ENCODE measurements at places on chromosomes 5 and 9. TPM values are rescaled to one million over a fixed set of nuclear protein-coding genes. Genes with fewer than 3 reads are reported as not detected.

GRCh38 chr5:120456006-120456405, 8.1 kb upstream of the PRR16 start:
- no peak for DNase-seq

- no peak for DNase-seq
These were observed 136.2 kb downstream of the BARX1 start for GRCh38 chr9:93818827-93819472.

DNA sequence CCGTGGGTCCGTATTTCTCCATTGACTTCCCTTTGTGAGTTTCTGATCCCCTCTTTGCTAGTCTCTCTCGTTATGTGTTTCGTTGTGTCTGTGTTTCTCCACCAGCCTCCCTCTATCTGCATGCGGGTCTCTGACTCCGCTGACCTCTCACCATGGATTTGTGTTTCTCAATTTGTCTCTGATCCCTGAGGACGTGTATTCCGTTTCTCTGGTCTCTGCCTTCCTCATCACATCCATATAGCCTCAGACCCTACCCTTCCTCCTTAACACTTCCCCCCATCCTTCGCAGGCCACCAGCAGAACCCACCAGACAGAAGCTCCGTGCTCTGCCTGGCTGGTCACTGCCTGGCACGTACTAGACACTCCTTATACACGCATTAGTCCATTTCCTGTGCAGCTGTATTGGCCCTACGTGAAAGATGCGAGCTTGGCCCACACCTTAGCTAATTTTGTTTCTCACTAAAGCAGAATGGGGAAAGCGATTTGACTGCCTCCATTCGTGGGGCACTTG, 631 bp downstream of the B4GALT7 start:
- no peak for DNase-seq

HEXB gene
- total RNA-seq = 355 TPM

- no peak for DNase-seq
These were observed 18.8 kb downstream of the GLE1 start for GRCh38 chr9:128523199-128523925.

GHR gene
- 5.2 TPM for total RNA-seq

GRCh38 chr9:98010445-98010844, 27.3 kb downstream of the ANP32B start:
- DNase-seq = no peak

DNA sequence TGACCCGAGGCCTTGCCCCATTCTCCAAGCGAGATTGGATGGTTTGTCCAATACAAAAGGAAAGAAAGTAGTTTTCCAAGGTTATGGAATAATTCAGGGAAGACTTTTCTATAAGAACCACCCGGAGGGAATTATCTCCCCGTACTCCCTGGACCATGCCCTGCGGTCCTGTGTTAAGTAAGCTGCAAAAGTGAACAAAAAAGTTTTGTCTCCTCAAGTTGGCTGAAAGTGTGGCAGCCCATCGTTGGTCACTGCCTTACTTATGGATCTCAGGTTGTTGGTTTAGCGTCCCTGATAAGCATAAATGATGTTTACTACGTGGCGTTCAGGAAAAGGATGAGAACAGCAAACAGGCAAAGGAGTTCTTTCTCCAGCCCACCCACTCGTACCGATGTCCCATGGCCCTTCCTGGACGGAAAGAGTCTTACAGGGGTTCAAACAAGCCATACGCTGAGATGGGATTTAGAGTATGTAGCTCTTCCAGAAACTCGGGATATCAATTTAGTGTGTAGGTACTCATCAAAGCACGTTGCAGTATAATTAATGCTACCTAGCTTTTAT, 413 bp upstream of the AUH start:
- DNase-seq = no peak

DNA sequence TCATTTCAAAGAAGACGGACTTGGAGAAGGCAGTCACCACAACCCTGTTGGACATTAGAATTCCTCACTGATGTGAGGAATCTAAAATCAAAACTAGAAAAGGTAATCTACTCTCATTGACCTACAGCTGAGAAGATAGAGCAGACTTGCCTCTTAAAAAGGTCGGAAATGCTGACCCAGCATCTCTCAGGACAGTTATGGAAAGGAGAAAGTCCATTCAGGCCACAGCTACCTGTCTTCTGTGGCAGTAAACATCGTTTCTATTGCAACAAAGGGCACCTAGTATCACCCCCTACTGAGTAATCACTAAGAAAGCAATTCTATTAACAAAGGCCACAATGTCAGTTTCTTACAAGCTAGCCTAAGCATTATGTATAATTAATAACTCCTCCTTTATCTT, 601.7 kb downstream of the PRELID2 start:
- no peak for DNase-seq

DNA sequence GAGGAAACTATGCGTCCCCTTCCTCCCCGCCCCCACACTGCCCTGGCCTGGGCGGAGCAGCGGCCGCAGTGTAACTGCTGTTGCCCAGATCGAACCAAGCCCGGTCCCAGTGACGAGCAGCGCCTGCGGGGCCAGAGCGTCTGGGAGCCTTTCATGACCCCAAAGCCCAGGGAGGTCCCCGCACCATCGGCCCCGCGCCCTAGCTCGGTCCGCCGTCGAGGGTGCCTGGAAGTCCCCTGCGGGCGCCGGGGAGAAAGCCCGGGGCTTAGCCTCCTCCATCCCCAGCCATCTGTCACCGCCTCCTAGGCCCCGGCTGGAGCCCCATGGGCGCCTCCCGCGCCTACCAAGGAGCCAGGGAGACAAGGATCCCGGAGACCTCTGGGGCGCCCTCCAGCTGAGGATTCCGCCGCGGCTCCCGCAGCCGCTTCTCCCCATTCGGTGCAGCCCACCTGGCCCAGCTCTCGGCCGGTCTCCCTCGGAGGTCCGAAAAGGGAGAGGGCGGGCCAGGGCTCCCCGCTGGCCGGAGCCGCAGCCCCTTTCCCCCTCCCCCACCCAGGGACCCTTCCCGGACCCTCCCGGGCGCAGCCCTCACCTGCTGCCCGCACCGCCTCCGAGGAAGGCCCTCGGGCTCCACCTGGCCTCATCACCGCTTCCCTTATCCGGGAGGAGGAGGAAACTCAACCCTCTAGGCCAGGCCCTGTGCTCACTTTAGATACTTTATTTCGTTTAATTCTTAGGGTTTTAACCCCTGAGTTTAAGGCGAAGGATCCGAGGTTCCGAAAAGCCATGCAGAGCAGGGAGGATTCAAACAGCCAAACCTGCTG, 45.6 kb downstream of the APTX start:
- no peak for DNase-seq

DNA sequence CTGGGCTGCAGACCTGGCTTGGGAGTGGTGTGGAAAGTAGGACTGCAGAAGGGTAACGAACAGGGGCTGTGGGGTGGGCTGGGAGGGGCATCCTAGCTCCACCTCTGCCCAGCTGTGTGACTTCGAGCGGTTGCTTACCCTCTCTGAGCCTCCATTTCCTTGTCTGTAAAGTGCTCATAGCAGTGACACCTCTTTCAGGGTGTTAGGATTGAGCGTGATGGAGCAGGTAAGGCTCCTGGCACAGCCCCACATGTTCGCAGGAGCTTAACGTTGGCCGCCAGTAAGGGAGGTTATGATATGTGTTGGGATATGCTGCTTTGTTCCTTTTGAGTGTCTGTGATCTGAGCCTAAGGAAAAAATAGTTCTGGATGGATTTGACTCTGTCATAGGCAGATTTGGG, 2.1 kb downstream of the NDST1 start:
- no peak for DNase-seq

UBE2QL1 gene
- not detected for total RNA-seq

GRCh38 chr5:142082182-142082781, 26.3 kb upstream of the NDFIP1 start:
- no peak for DNase-seq

DNA sequence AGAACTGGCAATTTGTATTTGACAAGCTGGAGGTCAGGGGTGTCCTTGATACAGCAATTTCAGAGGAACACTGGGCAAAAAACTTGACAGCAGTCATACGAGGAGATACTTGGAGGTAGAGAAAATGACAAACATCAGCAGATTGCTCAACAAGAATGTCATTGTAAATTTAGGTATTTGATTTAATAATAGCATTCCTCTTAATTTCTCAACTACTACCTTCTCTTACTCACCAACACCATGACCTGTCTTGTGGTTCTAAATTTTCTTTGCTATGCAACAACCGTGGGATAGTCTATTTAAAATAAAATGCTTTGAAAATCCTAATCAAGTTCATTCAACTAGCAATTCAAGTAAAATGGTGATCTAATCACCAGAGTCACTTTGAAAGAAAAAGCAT, 128.4 kb downstream of the DNAH5 start:
- DNase-seq = no peak

DNA sequence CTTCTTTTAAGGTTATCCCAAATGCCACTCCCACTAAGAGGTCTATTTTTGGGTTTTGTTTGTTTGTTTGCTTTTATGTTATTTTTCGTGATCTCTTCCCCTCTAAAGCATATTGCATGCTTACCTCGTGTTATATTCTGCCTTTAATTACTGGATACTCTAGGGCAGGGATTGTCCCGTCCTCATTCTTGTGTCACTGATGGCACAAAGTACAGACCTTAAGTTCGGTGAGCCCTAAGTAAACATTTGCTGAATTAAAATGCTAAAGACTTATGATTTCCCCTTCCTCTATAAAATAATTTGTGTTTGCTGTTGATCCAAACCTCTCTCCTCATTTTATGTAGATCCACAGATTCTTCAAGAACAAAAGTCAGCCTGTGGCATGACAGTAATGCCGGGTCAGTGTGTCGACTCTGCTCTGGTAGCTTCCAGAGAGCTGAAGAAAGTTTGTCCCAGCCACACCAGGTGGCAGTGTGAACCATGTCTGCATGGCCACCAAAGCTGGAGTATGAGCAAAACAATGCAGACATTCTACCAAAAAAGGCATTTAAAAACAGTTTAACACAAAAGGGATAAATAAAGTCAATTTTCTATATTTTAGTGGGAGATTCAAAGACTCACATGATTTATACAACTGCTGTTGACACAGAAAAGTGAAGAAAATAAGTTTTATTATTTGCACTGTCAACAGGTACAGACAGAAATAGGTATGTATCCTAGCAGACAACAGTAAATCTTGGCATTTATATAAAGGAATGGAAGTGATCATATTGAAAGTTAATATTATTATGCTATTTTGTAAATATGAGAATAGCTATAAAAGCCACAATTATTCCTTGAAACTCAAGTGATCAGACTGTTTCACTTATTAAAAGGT, 17.9 kb upstream of the POC5 start:
- DNase-seq = no peak

PIP5KL1 gene
- 11.5 TPM for total RNA-seq

DNA sequence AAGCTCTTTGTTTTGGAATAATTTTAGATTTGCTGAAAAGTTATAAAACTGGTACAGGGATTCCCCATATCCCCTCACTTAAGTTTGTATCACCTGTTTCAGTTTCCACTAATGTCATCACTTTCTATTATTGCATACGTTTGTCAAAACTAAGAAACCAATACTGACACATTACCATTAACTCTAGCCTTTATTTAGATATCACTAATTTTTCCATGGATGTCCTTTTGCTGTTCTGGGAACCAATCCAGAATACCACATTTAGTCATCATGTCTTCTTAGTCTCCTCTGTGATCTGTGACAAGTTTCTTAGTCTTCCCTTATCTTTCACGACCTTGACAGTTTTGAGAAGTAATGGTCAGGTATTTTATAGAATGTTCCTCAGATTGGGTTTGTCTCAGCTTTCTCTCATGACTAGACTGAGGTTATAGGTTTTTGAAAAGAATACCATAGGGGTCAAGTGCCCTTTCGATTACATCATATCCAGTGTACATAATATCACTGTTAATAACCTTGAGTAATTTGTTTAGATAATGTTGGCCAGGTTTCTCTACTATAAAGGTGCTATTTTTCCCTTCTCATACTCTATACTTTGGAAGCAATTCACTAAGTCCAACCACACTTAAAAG, 51.9 kb upstream of the NMUR2 start:
- DNase-seq = no peak

- no peak for DNase-seq
These were observed 93.6 kb upstream of the TNC start for GRCh38 chr9:115211413-115212124.

DNA sequence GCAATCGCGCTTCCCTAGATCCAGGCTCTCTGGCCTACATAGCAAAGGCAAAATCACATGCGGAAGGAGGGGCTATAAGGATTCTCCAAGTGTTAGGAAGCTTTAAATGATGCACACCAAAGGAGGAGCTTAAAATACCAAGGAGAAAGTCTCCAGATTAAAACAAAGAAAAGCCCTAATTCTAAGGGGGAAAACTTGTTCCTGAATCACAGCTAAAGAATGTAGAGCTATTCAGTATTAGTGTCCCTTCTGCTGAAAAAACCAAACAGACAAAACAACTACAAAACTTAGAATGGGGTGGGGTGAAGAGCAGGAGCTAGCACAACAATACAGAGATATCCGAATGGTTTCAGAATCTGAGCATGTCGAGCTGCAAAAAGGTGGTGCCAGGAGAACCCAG, 213.7 kb downstream of the DCP2 start:
- DNase-seq = no peak

DNA sequence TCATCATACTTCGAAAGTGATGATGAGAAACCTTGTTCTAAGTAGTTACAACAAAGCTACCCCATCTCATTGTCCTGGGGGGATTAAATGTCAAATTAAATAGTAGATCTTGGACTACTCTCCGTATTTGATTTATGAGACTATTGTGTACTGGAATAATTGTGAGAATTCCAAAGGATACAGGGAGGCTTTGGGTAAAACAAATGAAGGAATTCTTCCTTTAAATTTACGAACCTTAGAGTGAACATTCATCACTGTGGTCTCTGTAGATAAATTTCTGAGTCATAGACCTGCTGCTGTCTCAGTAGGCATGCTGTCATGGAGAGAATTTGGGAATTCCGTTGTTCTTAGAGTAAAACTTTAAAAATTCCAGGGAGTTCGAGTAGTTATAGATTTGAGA, 836.2 kb downstream of the DNAH5 start:
- DNase-seq = no peak

GRCh38 chr5:74685979-74686631, 1.1 kb downstream of the HEXB start:
- DNase-seq = no peak

DNA sequence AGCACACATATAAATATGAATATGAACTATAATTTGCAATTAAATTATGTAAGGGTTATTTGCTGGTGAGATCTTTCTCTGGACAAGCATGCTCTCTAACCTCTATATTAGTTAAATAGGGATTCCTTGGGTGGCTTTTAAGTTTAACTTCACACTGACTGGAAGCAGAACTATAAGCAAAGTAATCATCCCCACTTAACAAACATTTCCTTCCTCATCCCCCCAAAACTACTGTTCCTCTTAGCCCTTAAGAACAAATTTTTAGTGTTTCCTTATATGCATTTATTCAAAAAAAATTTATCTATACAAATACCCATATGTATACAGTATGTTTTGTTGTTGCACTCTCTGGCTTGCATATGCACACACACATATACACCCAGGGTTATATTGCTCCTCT, 512.1 kb upstream of the MEF2C start:
- DNase-seq = no peak

DOCK8 gene
- 112 TPM for total RNA-seq

DNA sequence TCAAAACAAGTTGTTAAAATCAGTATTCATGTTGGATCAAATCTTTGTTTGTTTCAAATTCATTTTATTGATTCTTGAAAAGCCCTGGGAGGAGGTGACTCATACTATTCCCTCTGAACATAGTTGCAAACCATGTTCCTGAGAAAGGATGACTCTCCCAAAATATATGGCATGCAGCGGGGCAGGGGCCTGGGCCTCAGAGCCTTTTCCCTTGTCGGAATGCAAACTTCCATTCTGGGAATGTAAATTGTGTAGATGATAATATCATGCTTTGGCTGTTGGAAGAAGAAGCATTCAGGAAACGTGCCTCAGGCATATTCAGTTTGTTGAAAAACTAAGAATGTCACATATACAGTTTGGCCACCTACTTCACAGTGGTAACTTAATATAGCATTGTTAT, 242.0 kb downstream of the AUH start:
- DNase-seq = no peak

GRCh38 chr9:93053781-93054331, 4.6 kb upstream of the SUSD3 start:
- no peak for DNase-seq

ABO gene
- 25.0 TPM for total RNA-seq
